Left lobe of liver (tissue), 2 donors: ENCODE measurements at places on chromosomes 5 and 9. TPM values are rescaled to one million over a fixed set of nuclear protein-coding genes. Genes with fewer than 3 reads are reported as not detected.
A peak's percentile ranks its signal among the peaks of the same experiment; 100 is the strongest.

Gene PPP6C
- 17.0 TPM for total RNA-seq

Gene CTXN3
- total RNA-seq = not detected

Gene ANGPTL2
- total RNA-seq = 2.8 TPM

Gene ATP10B
- 0.10 TPM for total RNA-seq

GRCh38 chr9:71909887-71910649 lies 925 bp downstream of the ABHD17B start:
- DNase-seq = peak; percentile 72

DNA sequence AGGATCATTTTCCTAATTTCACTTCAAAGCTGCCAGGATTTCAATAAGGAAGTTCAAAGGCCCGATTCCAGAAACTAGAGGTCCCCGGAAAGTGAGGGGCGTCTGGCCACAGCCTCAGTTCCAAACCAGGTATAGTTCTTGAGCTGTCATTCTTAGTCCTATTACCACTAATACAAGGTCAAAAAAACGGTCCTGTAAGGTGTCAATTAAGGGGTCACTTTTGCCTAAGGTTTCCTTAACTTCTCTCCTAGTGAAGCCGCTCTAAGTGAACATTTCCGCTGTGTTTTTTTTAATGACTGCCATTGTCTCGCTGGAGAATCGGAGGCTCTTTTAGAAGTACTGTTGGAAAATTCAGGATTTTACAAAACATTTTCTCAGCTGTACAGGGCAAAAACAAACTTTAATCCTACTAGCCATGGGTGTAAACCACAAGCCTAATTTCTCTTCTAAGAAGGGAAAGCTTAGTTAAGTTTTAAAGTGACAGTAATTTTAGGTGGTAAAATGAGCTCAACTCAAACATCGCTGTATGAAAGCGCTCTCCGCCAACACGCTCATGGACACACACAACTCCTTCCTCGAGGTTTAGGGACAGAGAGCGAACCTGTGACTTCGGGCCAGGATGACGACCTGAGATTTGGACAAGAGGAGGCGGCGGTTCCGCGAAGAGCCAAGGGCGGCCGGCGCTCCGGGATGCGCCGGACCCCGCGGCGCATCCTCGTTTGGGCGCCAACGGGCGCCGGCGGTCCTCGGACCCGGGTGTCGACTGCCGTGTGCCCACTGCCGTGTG lies 76.7 kb upstream of the IFNE start:
- no peak for DNase-seq

- no peak for DNase-seq
These were observed 14.9 kb upstream of the FEM1C start for GRCh38 chr5:115559524-115559923.

DNA sequence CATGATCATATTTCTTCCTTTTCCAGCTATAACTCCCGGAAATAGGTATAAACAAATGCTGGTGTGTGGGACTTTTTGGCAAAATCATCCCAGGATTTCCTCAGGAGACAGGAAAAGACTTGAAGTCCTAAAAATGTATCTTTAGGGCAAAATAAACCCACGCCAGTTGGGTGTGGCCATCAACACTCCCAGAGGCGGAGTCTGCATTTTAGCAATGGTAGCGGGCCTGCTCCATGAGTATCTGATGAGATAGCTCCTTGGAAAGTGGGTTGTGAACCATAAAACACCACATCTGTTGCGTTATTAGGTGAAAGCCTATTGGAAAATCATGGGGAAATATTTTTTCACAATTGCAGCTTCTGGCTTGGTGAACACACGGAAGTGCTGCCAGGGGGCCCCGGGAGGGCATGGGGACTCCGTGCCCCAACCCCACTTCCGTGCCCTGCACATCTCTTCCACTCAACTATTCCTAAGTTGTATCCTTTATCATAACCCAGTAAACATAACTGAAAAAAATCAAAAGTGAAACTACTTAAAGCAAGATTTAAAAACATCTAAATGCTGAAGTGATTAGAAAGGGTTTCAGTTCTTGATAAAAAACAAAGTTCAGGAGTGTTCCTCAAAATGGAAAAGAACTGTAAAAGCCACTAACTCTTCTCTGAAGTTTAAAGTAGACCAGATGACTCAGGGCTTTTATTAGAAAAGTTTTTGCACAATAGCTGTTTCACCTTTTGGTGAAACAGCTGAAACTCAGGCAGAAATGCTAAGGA lies 111.2 kb downstream of the LRRC70 start:
- no peak for DNase-seq

GRCh38 chr5:62457071-62457470 lies 44.5 kb downstream of the IPO11 start:
- no peak for DNase-seq

DNA sequence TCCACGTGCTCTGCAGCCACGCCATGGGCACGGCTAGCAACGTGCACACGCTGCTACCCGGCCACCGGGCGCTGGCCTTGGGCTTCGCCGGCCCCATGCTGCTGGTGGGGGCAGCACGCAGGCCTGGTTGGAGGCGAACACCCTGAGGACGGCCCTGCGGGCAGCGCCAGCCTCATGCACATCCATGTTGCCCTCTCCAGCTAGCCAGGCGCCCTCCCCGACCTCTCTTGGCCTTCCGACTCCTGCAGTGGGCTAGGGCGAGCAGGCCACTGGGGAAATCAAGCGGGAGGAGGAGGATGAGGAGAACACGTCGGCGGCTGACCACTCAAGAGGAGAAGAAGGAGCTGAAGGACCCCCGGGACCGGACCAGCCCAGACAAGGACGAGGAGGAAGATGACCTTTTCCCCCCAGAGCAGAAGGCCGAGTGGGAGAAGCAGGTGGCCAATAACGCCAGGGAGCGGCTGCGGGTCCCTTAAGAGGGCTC lies 73.3 kb downstream of the INSL6 start:
- peak; percentile 37 for DNase-seq

DNA sequence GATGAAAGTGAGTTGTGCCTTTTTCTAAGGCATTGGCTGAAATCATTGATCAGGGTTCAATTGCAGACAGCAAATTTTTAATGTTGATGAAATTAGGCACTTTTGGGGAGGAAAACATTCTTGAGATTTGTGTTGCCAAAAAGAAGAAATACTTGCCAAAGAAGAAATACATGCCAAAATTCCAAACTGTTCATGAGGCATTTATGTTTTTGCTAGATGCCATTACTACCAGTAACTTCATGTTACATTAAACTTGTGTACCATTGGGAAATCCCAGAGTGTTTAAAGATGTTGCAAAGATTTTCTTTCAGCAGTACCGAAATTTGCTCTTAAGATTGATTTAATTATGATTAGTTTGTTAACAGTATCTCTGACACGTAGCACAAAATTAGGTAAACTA lies 7.0 kb downstream of the XRCC4 start:
- DNase-seq = no peak

DNA sequence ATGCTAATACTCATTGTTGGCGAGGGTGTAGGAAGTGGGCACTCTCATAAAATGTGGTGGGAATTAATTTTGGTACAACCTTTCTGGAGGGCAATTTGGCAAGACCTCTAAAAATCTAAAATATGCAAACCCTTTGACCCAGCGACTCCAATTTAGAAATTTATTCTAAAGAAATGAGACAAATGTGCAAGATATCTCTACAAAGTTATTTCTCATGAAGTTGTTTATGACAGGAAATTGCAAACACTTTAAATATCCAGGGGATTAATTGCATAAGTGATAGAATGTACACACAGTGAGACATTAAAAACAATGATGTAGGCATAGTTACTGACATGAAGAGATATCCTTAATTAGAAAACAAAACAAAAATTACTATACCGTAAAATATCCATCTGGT lies 246.3 kb upstream of the MAP3K1 start:
- DNase-seq = no peak
